ENCODE measurements at places on chromosomes 6 and 20.

- no peak for DNase-seq
Observed at GRCh38 chr6:133973109-133973971, 20.3 kb downstream of the TBPL1 start.

GRCh38 chr20:24001712-24002405 lies 13.3 kb upstream of the GGTLC1 start:
- no peak for DNase-seq

DNA sequence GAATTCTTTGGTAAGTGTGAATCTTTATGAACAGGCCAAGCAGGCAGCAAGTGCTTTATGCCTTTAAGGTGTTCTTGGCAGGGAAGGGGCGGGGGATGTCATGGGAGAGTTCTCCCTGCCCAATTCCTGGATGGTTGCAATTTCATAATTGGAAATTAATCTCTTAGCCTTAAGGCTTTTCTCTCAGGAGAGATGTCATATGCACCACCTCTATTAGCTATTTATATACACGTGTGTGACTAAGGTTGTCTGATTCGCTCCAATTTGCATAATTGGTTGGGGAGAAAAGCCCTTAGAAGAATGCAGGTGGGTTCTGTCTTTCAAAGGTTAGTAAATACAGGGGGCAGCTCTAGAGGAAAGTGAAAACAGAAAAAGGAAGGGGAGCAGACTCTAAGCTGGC lies 5.2 kb upstream of the ENPP5 start:
- no peak for DNase-seq

DNA sequence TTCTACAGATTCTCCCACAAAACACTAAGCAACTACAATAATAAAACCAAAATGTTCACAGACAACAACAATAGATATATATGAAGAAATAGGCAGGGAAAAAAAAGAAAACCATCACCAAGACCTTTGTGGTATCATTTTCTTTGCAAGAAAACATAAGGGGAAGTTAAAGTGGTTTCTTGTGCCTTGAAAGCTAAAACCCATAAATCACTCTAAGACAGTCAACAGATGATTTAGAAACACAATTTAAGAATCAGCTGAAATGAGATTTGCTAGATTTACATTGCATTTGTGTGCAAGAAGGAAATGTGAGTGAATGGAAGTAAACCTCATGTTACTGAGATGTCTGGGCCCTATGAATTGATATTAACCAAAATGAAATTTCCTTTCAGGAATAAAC lies 1265.4 kb upstream of the GJE1 start:
- DNase-seq: no peak

GRCh38 chr20:23612396-23612795 lies 6.7 kb upstream of the CST9 start:
- no peak for DNase-seq

DNA sequence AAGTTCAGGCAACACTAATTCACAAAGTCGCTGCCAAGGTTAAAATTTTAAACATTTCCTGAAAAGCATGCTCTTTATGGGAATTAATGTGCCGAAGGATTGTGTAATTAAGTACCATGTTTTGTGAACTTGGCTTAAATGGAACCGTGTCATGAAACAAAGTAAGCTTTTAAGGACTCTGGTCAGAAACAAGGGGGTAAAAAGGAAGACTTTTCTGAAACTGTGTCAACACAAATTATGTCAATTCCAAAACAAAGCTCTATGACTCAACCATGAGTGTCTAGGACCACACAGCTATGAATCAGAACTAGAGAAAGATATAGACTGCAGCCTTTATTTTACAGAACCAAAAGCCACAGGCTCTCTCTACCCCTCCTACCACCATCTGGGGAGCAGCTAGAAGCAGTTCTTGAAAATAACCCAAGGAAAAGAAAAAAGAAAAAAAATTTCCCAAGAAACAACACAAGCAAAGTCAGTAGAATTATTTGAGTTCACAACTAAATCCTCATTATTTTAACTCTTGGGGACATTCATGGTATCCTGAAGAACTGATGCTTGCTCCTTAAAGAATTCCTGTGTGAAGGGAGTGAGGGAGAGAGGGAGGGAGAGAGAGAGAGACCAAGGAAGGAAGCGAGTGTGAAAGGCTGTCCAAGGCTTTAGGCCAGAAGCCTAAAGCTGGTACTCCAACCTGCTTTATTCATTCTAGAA lies 81.9 kb downstream of the ZMYND8 start:
- no peak for DNase-seq

- DNase-seq: no peak
Observed at GRCh38 chr6:158783851-158784250, 35.3 kb downstream of the EZR start.

DNA sequence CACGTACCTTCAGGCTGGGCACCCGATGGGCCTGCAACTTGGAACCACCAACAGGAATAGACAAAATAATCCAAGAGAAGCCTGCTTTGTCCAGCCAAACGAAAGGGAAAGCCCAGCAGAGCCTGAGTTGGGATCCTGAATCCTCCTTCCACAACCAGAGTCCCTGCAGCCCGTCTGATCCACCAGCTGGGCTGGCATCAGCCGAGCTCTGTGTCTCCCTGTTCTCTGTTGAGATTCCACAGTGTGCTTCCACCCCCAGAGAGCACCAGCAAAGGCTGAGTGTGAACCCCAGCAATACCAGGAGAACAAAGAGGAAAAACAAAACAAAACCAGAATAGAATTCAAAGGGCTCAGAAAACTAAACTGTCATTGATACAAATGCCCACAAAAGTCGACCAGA lies 104.2 kb upstream of the PRND start:
- DNase-seq: no peak

DNA sequence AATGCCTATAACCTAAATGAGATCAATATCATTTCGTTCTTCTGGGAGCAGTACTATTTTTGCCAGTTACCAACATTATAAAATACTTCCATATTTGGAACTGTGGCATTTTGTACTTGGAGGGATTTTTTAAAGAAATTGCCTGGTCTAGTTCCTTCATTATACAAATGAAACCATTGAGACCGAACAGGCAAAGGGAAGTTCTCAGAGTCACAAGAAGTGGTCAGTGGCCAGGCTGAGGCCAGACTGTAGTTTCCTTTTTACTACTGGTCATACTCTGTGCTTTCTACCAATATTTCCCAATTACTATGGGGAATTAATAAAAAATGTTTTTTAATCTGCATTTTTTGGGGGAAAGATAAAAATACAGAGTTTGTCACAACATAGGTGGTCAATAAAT lies 332.0 kb downstream of the NRN1 start:
- DNase-seq: no peak

Measured in RWPE2 (cell line).